ENCODE measurements at places on chromosomes 5 and 9.
A peak's percentile ranks its signal among the peaks of the same experiment; 100 is the strongest.

DNA sequence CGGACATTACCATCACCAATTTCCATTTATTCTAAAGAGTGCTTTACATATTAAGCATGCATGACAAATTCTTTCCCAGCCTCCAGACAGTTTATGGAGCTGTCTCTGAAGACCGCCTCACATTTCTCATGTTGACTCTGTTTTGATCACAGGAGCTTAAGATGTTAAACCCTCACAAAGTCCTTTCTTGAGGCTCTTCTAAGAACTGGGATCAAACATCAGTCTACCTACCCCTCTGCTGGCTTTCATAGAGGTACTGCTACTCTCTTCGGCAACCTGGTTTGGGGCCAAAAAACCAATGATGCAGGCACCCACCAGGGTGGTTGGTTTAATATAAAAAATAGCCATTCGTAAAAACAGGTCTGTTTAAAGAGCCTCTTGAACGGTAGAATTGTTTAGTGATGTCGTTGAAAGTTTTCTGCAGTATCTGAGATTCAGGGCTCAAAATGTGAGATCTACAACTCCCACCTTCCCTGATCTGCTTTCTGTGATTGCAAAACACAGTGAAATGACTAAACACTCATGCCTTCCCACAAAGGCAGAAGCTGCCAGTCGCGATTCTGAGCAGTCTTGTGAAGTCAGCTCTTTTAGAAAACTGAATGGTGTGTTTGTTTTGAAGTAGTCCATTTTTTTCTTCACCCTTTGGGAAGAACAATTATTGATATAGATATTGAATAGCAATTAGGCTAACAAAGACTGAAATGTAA, 3.5 kb downstream of the RXFP3 start:
- no peak for DNase-seq

DNA sequence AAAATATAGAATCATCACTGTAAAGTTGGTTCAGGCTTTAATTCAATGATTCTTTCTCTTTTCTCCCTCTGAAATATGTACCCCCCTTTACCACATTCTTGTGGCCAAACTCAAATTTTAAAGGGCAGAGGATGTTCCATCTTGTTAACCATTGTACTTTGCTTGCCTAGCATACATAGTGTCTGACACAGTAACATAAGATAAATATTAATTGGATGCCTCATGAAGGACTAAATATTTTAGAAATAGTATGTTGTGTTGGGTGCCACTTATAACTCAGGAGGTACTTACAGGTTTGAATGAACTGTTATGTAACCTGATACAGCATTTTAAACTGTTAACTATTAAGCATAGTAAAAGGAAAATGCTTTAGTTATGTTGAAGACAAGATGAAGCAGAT, 71.5 kb downstream of the NIPBL start:
- DNase-seq = no peak

DNA sequence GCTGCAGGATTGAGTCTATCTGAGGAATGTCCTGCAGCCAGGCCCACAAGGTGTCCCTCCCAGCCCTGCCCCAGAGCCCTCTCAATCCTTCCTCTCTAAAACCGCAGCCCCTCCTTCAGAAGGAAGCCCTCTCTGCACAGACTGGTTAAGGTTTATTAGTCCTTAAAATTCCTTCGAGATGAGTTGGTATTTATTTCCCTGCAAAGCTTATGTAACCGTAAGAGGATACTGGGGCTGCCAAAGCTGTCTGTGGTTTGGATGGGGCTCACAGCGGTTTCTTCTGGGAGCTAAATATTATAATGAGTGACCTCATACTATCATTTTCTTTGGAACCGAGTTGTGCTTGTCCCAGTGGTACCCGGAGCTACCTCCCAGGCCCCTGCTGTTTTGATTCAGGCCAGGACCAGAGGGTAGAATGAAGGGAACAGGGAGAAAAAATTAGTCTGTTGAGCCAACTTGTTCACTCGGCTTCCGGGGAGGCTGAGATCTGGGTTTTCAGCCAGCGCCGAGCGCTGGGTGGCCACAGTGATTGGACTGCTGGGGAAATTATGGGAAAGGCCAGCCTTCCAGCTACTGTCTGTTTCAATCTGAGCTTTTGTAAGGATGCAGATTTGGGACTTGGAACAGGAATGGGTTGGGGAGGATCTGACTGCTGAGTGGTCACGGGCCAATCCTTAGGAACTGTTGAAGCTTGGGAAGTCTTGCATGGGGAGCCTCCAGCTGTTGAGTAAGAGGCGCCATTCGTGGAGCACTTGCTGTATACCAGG, 107.5 kb downstream of the NDFIP1 start:
- no peak for DNase-seq

- no peak for DNase-seq
Observed at GRCh38 chr9:3855929-3856328, 330.1 kb upstream of the RFX3 start.

DNA sequence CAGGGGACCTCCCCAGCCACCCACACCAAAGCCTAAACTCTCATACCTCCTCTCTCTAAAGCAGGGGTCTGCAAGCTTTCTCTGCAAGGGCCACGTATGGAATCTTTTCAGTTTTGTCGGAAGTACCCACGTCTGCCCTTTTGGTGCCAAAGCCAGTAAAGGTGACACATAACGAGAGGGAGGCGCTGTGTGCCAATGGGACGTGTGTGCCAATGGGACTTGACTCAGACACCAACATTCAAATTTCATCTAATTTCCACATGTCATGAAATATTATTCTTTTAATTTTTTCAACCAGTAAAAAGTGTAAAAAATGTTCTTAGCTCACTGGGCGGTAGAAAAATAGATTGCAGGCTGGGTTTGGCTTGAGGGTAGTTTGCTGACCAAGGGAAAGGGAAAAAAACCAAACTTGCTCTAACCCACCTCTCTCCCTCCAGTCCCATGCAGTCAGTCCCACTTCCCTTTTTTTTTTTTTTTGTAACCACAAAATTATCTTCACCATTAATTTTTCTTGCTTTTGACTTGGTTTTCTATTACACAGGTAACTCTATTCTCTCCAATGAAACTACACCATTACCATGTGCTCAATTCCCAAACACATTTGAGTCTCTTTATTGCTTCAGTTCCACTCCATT, 25.5 kb downstream of the OR2V1 start:
- DNase-seq = no peak

GRCh38 chr9:7974335-7974960, 174.9 kb upstream of the DMAC1 start:
- no peak for DNase-seq

GRCh38 chr9:101791938-101792337, 53.5 kb upstream of the GRIN3A start:
- no peak for DNase-seq

- DNase-seq = no peak
Observed at GRCh38 chr9:111726949-111727348, 65.5 kb downstream of the GNG10 start.

DNA sequence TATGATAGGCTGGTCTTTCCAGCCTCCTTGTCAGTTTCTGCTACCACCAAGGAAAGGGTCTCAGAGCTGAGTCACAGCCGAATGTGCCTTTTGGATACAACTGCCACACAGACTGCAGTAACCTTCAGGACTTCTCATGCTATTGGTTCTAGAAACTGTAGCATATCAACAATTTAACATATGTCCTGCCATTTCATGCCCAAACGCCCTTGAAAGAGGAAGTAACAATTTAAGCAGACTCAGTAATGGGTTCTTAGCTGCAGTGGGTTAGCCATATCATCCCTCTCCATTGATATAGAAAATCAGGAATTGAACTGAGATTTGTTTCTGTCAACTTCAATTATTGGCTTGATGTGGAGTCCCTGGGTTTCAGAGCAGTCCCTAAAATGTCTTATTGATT, 4.1 kb upstream of the CLK4 start:
- DNase-seq = no peak

DNA sequence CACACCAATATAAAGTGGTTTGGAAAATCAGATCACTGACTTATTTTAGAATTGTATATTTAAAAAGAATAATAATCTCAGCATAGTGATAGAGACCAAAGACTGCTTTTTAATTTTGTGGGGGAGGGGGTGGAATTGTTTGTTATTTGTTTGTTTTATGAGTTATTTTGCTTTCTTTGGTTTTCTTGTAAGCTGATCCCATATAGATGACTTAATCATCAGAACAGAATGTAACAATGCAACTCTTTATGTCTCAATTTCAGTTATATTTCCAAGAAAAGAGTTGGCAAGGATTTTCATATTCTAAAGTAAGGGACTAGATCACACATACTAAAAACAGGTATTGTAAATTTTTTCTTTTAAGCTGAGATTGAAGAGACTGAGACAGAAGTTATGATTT, 984.9 kb downstream of the TLE4 start:
- no peak for DNase-seq

GRCh38 chr9:2173170-2173569, 158.0 kb downstream of the SMARCA2 start:
- DNase-seq = no peak

DNA sequence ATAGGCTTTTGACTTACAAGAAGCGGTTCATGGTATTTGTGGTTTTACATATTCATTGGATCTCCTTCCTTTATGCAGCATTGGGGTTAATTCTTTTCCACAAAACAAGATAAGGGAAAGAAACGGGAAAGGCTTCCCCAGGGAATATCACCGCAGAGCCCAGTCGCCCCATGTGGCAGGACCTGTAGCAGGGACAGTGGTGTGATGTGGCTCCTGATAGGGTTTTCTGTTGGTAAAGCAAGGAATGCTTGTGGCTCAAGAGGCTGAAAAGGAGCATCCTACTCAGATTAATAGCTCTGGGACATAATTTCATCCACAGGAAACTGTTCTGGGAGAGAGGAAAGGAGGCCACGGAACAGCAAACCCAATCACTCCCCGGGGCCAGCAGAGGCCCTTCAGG, 699.9 kb downstream of the MTRR start:
- DNase-seq = no peak

DNA sequence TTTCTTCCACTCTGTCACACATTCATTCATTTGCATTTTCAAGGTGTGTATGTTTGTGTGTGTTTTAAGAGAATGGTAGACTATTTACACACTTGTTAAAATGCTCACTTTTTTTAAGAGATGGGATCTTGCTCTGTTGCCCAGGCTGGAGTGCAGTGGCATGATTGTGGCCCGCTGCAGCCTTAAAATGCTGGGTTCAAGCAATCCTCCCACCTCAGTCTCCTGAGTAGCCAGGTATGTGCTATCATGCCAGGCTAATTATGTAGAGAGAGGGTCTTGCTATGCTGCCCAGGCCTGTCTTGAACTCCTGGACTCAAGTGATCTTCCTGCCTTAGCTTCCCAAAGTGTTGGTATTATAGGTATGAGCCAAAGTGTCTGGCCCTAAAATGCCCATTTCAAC, 173.5 kb downstream of the PDE4D start:
- DNase-seq = no peak

DNA sequence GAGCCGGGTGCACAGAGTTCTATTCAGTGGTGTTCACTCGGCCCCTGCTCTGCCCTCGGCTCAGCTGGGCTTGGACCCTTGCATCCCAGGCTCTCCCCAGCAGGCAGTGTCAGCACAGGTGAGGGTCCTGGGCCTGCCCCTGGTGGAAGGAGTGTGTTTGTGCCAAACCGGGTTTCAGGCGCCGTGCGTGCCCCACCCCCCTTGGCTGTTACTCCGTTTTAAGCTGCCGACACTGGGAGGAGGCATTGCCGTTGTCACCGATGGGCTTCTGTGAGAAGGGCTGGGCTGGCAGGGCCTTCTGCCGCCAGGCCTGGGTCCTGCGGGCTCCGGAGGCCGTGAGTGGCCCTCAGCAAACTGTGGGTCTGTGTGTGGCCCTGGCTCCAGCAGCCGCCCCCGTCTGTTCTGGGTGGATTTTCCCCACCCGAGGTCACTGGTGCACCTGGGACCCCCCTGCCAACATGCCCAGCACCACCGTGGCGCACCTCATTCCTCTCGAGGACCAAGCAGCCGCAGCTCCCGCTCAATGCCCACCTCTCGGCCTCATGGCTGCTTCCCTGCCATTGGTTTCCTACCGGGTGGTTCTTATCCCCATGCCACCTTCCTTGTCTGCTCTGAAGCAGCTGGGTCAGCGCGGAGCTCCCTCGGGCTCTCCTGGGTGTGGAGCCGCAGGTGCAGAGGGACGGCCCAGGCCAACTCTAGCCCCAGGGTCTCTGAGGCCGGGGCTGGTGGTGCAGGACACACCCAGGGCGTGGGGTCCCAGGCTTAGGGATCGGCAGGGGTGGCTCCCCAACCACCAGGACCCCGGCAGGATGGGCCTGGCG, 44.3 kb upstream of the EXOC3 start:
- no peak for DNase-seq

- no peak for DNase-seq
Observed at GRCh38 chr9:133202145-133202513, 6.9 kb downstream of the OBP2B start.

DNA sequence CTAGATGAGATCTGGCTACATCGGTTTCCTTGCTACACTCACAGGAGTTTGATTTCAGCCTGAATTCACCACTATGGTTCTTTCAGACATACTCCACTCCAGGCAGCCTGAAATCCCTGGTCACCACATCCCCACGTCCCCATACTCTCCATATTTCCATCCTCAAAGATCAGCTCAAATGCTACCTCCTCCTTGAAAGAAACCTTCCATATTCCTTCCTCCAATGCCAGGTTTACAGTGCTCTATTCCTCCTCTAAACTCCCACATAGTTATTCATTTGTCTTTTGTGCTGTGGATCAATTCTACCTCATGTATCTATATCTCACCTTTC, 151.7 kb downstream of the GLIS3 start:
- DNase-seq = no peak

GRCh38 chr5:112492291-112492690, 73.2 kb upstream of the EPB41L4A start:
- no peak for DNase-seq

GRCh38 chr9:91159664-91160121, 202.0 kb downstream of the AUH start:
- no peak for DNase-seq

- DNase-seq = peak; percentile 61
Observed at GRCh38 chr9:117704024-117704575, at the start of gene TLR4. Gene TLR4 (plus strand): TSS chr9:117704403. CDS start chr9:117704473, 70 bp downstream.

DNA sequence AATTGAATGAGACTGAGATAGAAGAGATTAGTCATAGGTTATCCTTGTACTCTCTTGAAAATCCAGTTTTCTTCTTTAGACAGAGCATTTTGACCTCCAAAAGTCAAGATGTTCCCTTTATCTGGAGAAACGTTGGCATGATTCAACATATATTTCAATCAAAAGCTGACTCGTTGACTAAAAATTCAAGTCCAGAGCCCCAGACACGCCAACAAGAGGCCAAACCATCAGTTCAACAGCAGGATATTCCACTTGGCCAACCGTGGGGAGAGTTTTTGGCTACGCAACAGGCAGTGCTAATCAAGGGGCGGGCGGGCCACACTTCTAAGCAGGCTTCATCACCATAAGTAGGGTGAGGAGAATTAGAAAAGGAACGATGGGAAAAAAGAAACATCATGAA, 119.1 kb downstream of the SLIT3 start:
- DNase-seq = no peak

- no peak for DNase-seq
Observed at GRCh38 chr5:60546207-60546606, 153.8 kb downstream of the DEPDC1B start.

GRCh38 chr5:151068433-151069197, 12.2 kb downstream of the TNIP1 start:
- no peak for DNase-seq

DNA sequence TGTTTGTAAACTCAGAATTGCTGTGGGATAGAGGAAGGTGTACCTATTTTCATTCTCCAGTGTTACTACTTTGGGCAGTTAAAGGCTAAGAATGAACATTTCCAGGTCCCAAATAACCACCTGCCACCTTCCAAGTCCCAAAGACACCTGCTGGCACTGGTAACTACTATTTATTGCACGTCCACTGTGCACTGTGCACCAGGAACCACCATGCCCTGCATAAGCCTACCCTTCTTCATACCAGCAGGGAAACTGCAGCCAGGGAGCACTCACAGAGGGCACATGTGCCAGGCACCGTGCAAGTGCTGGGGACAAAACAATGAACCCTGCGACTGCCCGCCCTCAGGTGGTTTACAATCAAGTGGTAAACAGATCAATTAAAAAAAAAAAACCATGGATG, 34.9 kb downstream of the RAPGEF1 start:
- DNase-seq = no peak
